MM.1S (cell line): ENCODE measurements at places on chromosomes 13 and 19.
A peak's percentile ranks its signal among the peaks of the same experiment; 100 is the strongest.

DNA sequence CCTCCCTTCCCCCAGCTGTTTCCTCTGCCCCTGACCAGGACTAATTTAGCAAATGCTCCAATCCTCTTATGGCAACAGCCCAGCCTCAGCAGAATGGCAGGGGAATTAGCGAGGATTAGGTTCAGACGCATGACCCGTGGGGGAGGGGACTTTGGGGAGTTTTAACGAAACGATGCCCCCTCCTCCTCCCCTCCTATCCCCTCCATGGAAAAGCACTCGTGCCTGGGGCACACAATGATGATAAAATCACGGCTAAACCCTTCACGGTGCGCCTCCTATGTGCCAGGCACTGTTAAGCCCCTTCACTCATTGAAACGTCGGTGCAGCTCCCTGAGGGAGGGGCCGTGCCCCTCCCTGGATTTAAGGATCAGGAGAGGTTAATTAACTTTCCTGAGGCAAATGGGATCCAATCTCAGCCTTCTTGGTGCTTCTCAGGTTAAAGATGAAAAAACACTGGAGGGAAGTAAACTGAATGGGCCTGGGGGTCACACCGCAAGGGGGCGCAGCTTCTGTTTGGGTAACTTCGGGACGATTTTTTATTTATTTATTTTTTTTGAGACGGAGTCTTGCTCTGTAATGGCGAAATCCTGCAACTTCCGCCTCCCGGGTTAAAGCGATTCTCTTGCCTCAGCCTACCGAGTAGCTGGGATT lies 10.1 kb upstream of the TPRX2 start:
- DNase-seq = no peak

- no peak for DNase-seq
Measured at GRCh38 chr13:79267560-79267959, 138.5 kb downstream of the RBM26 start.

- no peak for DNase-seq
Measured at GRCh38 chr19:57053401-57053800, 66.4 kb upstream of the USP29 start.

DNA sequence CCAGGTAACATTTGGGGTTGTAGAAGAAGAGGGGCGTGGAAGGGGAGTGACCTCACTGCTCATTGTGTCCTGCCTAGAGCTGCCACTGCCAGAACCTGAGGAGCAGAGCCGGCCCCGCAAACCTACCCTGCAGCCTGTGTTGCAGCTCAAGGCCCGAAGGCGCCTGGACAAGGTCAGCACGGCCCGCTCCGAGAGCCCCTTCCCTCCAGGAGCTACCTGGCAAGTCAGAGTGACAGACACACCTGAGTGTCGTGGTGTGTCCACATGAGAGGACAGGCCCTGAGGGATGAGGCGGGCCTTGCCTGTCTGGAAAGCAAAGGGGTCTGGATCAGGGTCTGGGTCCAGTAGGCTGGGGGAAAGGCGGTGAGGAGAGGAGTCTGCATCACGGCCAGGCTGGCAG lies 6.8 kb downstream of the KMT2B start:
- DNase-seq = no peak

DNA sequence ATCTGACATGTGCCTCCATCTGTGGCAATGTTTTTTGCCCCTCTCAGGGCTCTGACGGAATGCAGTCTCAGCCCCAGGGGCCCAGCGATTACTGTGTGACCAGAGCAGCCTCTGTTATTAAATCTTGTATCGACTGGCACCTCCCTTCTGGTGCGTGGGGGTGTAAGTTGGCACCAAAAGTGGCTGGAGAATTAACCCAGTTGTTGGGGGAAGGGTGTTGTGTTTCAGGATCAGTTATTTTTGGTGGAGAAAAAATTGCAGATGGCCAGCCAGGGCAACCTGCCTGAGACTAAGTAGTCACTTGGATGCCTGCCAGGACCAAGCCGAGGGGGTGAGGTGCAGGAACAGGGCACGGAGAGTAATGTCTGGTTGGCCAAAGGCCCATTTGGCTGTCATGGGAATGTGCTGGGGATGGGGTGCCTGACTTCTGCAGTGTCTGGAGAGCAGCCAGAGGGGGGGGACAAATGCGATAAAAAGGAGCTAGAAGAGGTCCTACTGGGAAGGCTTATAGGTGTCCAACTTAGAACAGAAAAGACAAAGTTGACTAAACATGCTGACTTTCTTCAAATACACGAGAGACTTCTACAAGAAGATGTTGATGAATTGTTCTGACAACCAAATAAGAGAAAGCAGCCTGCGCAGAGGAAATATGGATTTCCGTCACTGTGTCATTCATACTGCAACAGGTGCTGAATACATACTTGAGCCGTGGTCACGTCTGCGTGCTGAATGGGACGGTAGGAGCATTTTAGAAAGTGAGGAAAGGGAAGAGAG lies 69.8 kb downstream of the SIAH3 start:
- DNase-seq = no peak

DNA sequence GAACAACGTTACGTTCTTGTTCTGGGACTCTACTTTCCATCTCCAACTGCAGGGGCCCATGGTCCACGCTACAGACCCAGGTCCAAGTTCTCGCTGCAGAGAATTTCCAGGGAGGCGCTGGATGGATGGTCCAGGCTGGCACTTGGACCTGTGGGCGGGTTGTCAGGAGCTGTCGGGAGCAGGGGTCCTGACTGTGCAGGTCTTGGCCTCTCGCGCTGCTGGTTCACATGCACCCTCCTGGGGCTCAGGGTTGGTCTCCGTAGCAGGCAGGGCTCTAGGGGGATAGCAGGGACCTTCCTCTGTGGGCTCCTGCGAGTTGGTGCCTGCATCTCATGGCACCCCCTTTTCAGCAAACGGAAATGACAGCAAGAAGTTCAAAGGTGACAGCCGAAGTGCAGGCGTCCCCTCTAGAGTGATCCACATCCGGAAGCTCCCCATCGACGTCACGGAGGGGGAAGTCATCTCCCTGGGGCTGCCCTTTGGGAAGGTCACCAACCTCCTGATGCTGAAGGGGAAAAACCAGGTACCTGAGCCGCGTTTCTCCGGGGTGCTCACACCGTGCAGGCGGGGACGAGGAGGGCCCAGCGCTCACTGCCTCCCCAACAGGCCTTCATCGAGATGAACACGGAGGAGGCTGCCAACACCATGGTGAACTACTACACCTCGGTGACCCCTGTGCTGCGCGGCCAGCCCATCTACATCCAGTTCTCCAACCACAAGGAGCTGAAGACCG lies 6.6 kb downstream of the PTBP1 start:
- DNase-seq = no peak

DNA sequence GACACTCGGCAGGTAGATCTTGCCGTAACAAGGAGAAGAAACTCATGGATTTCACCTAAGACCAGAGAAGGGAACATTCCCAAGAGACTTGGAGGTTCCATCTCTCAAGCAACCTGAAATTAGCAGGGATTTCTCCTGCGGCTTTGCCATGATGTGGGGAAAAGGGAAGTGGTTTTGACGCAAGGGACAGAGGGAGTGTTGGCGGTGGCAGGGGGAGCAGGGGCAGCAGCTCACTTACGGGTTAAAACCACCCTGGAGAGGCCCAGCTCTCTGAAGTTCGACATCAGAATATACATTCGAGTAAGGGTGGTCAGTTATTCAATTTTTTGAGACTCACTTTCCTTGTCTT lies 76.1 kb upstream of the POMP start:
- DNase-seq = no peak

DNA sequence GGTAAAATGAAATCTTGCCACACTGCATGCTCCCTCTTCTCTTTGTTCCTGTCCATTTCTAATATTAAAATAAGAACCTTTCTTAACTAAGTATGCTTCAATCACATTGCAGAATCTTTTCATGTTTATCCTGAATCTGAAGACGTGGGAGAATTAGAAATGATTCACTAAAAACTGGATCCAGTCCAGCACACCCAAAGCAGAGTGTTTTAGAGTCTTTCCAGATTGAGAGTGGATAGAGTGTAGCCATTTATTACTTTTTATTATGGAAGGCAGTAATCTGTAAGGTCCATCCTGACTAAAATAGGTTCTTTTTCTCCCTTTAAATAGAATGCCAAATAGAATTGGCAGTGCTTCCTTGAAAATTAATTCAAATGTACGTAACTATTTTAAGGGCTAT lies 453.5 kb downstream of the TDRD3 start:
- DNase-seq = no peak

DNA sequence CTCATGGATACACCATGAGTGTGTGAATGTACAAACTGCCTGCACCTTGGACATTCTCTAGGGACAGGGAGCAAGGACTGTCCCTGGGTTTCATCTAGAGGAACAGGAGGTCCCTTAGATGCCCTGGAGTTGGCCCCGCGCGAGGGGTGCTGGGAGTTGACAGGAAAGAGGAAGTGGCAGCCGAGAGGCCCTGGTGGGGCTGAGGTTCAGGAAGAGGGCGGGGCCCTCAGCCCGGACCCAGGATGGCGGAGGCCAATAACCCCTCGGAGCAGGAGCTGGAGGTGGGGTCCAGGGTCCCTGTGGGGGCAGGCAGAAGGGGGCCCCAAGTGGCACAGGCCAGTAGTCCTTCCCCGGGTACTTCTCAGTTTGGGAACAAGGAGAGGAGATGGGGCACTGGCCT lies 6.9 kb downstream of the PKN1 start:
- peak; percentile 76 for DNase-seq

DNA sequence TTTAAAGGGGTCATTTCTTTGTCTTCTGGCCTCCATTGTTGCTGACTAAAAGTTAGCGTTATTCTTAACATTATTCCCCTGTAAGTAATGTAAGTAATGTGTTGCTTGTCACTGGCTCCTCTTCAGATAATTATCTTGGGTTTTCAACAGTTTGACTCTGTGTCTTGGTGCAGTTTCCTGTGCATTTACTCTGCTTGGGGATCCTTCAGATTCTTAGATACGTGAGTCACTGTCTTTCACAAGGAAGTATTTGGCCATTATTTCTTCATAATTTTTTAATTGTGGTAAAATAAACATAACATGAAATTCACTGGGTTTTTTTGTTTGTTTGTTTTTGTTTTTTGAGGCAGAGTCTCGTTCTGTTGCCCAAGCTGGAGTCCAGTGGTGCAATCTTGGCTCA lies 13.5 kb upstream of the OR7D2 start:
- DNase-seq = no peak

GRCh38 chr13:90492872-90493271 lies 854.6 kb upstream of the MIR17HG start:
- DNase-seq = no peak

- no peak for DNase-seq
Measured at GRCh38 chr13:33761740-33762139, 56.2 kb upstream of the RFC3 start.

- no peak for DNase-seq
Measured at GRCh38 chr19:41920882-41921576, 7.2 kb downstream of the ERFL start.

DNA sequence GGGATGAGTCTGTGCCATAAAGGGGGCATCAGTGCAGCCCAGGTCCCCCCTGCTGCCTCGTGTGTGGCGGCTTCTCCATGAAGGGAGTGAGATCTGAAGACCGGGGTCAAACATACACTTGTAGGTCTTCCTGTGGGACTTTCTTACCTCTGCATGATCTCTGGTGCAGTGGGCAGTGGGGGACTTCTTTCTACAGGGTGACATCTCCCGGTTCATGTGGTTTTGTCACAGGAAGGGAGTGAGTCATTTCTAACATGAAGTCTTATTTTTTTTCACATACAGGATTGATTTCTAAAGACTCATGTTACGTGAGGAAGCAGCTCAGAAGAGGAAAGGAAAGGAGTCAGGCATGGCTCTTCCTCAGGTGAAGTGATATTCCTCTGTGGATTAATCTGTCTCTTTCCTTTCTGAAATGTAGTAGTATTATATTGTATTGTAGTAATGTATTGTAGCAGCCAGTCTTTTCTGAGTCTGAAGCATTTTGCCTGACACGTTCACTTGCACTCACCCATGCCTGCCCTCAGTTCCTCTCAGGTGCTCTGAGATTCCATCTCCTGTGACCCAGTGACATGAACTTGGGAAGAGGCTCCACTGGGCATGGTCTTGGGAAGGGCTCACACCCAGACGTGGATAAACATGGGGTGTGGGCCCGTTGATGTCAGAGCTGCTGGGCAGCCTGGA lies 15.7 kb downstream of the ZNF808 start:
- DNase-seq = no peak

- DNase-seq = no peak
Measured at GRCh38 chr13:111275995-111276618, 44.3 kb upstream of the TEX29 start.

GRCh38 chr19:34403784-34404108 lies 453 bp upstream of the PDCD2L start:
- no peak for DNase-seq

- DNase-seq = no peak
Measured at GRCh38 chr13:40446365-40446764, 220.1 kb downstream of the FOXO1 start.

DNA sequence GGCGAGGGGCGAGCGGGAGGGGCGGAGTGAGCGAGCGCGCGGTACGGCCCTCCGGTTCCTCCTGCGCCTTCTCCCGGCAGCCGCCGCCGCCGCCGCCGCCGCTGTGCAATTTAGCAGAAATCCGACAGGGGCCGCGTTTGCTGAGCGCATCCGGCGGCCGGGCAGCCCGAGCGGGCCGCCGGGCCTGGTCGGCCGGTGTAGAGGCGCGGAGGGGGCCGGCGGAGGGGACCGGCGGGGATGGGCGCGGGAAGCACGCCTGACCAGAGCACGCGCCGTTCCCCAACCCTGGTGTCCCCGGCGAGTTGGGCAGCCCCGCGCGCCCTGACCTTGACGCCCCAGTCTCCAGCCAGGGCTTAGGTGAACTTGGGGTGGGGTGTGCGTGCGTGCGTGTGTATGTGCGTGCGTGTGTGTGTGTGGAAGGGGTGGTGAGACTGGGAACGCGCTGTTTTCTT lies 144.5 kb upstream of the ZNF536 start:
- peak; percentile 23 for DNase-seq

DNA sequence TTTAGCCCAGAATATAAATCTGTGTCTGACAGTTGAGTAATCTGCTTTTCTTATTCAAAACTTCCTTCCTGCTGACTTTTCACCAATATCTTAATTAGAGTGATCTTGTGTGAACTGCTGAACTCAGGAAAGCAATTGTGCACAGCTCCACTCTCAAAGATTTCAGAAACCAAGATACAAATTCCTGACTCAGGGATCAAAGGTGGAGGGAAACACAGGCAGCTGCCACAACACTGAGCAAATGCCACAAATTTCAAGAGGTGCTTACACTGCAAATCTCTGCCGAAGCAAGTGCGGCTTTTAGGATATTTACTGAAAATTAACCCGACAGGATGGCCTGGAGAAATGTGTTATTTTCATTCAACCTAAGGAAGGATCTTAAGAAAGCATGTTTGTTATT lies 111.4 kb downstream of the STOML3 start:
- no peak for DNase-seq

DNA sequence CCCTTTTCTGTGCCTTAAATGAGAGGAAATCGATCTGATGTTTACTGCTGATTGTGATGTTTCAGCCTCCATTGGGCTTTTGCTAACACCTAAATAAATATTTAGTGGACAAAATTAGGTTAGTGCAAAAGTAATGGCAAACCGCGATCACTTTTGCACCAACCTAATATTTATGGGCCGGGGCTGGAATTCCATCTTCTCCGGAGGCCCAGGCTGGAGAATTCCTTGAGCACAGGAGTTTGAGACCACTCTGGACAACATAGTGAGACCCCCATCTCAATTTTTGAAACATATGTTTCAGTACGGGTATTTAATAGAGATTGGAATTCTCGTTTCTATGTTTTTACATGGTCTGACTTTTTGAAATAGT lies 603 bp downstream of the ZNF880 start:
- no peak for DNase-seq

GRCh38 chr19:51546650-51547396 lies 15.4 kb upstream of the SIGLEC6 start:
- DNase-seq = no peak

- no peak for DNase-seq
Measured at GRCh38 chr13:27643334-27644132, 21.8 kb downstream of the POLR1D start.
